ENCODE measurements at places on chromosomes 6 and 20. TPM values are rescaled to one million over a fixed set of nuclear protein-coding genes. Genes with fewer than 3 reads are reported as not detected.

DNA sequence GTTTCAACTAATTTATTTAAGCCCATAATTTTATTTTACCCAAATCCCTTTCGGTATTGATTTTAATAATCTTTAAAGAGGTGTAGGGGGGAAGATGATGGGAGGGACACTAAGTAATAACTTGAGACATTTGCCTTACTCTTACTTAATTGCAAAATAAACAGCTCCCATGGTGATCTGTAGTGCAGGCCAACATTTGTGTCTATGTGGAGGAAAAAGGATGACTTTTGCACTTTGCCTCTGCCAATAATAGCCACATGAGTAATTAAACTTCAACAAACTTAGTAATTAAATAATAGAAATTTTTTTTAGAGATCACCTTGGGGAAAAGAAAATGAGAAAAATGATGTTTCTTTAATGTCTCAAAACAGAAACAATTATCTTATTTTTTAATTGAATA is 29.9 kb upstream of the CD2AP start:
- no peak overlapping the region for H3K4me3 ChIP-seq
- DNase-seq = no peak
- H3K36me3 ChIP-seq = no peaks in the 10 kb centered on the region

GRCh38 chr6:101956961-101957360 is 563.5 kb downstream of the GRIK2 start:
- no peaks in the 10 kb centered on the region for H3K36me3 ChIP-seq
- H3K4me1 ChIP-seq = no peaks in the 10 kb centered on the region
- H3K27ac ChIP-seq = no peak overlapping the region
- no peak overlapping the region for H3K4me3 ChIP-seq
- no peak for DNase-seq

GRCh38 chr6:113489952-113490746 is 367.0 kb upstream of the MARCKS start:
- H3K27ac ChIP-seq = no peak overlapping the region
- no peaks in the 10 kb centered on the region for H3K36me3 ChIP-seq
- H3K4me3 ChIP-seq = no peak overlapping the region
- no peaks in the 10 kb centered on the region for H3K4me1 ChIP-seq

DNA sequence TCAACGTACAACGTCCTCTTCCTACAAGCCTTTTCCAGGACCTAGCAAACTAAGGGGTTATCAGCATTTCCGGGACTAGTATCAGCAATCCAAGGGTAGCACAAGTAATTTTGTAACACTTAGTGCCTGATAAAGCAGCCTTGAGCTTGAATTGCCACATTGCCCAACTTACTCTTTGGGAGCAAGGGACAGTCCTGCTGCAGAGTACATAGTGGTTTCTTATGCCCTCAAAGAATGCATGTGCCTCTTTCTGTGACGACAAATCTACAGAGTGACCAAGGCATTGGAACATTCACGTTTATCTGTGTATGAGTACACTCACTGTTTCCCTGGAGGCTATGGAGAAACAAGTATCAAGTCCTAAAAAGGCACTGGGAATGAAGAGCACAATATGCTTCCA is 3.2 kb upstream of the ID4 start:
- no peaks in the 10 kb centered on the region for H3K4me1 ChIP-seq
- no peak overlapping the region for H3K4me3 ChIP-seq
- no peak for DNase-seq
- H3K36me3 ChIP-seq = no peaks in the 10 kb centered on the region

DNA sequence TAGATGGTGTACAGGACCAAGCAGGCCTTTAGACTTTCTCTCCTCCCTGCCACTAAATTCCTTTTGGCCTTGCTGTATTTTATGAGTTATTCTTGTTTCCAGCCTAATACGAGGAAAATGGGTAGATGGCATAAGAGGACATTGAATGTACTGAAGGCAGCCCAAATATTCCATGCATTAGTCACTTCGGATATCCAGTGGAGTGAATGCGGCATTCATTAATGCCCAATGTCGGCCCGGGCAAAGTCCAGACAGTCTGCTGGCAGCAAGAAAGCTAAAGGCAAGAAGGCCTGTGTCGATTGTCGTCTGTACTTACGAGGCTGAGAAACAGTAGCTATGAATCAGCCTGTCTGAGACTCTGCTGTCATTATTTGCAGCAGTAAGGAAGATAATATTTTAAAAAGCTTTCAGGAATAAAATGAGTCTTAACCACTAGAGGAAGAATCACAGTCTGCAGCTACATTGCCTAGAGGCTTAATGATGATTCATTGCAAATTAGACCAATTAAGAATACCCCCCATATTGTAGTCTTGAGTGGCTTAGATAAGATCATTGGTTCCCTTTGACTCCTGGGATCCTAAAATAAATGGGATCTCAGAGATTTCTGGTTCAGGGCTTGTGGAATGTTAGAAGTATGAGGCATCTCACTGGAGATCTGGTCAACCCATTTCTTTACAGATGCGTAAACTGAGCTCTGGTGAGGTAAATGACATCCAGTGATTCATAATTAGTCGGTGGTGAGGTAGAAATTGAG is 534.1 kb upstream of the JAG1 start:
- H3K36me3 ChIP-seq = no peaks in the 10 kb centered on the region
- no peak overlapping the region for H3K27ac ChIP-seq
- H3K4me3 ChIP-seq = no peak overlapping the region
- no peaks in the 10 kb centered on the region for H3K27me3 ChIP-seq
- no peak for DNase-seq
- no peaks in the 10 kb centered on the region for H3K4me1 ChIP-seq

DNA sequence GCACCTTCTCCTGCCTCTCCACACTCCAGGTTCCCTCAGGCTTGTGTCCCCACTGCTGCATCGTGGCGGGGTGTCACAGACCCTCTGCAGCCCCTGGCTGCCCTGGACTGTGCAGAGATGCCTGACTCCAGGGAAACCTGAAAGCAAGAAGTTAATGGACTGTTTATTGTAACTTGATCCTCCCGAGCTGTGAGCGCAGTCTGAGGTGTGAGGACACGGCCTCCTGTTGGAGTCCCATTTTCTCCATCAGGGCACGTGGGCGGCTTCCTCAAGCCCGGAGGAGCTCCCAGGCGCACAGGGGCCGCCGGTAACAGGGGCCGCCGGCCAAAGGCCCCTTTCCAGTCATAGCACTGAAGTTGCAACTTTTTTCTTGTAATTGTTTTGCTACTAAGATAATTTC is 16.9 kb downstream of the RBM38 start:
- H3K27ac ChIP-seq = no peak overlapping the region
- no peak overlapping the region for H3K4me3 ChIP-seq
- DNase-seq = no peak
- peaks cover 66% of the 10 kb centered on the region for H3K36me3 ChIP-seq
- peaks cover 45% of the 10 kb centered on the region for H3K4me1 ChIP-seq

Gene SNAP25
- not detected for total RNA-seq

Gene SNAI1
- 1.4 TPM for total RNA-seq

DNA sequence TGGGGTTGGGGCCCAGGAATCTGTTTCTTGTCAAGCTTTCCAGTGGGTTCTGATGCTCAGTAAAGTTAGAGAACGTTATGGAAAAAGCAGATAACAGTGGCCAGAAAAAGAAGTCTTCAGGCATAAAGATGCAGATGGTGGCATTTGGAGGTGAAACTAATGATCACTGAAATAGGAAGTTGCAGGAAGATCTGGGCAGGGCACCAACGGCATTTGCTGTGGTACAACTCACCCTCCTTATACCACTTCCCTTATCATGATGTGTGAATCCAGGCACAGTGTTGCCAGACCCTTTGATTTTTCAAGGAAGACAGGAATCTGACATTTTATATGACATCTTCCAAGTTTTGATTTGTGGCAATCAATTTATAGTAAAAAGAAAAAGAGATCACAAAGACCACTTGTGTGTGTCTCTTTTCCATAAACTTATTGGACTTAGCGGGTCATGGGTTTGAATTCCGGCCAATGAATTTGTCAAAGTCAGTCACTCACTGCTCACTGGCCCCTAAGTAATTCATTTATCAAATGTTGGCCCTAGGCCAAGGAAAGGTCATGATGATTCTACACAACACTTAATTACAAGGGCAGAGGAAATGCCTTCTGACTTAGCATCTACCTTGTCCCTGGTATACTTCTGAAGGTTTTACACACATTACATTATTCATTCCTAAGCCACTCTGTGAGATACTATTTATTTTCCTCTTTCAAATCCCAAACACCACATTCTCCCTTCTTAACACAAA is 37.6 kb downstream of the LAMP5 start:
- no peak for DNase-seq
- no peak overlapping the region for H3K4me3 ChIP-seq
- H3K36me3 ChIP-seq = no peaks in the 10 kb centered on the region
- no peak overlapping the region for H3K27ac ChIP-seq

Gene CD93
- total RNA-seq = 3.3 TPM

DNA sequence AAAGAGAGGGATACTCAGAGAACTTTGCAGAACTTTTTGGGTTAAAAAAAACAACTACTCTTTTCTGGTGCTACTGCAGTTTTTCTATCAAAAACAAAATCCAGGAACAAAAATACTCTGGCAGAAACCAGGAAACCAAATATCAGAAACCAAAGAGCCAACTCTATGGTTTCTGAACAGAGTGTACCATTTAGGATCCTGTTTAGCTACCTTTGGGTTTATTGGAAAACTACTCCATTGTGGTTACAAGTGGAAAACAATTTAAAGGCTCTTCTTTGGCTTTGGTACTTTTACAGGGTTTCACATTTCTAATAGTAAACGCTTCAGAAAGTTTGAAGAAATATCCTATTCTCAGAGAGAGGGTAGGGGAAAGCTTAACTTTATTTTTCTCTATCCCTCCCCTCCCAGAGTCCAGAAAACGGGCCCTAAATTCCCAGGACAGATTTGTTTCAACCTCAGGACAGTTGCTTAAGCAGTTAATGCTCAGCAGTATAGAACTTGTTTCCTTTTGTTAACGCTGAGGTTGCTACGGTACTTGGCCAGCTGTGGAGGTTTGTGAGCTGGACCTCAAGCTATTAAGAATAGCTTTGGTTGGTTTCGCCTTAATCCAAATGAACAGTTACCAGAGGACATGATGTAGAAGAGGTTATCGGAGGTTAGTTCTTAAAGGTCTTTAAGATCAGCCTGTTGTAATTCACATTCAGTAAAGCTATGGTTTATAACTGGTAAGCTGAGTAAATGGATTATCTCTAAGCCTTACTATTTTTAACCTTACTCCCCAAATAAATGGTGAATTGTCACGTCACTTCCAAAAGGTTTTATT is 47.9 kb downstream of the FOXO3 start:
- peaks cover 8% of the 10 kb centered on the region for H3K4me1 ChIP-seq
- H3K4me3 ChIP-seq = no peak overlapping the region
- H3K27ac ChIP-seq = no peak overlapping the region
- DNase-seq = no peak
- no peaks in the 10 kb centered on the region for H3K27me3 ChIP-seq

Measured in CD4-positive, CD25-positive, alpha-beta regulatory T cell (primary cell).